Choroid plexus epithelial cell (primary cell): ENCODE measurements at places on chromosomes 1 and 21.
A peak's percentile ranks its signal among the peaks of the same experiment; 100 is the strongest.

GRCh38 chr1:232722626-232723025 lies 82.6 kb upstream of the MAP10 start:
- DNase-seq: no peak

- peak; percentile 56 for DNase-seq
Measured at GRCh38 chr1:59368008-59368670, 71.2 kb downstream of the FGGY start.

GRCh38 chr21:33360281-33360680 lies 35.5 kb downstream of the IFNAR1 start:
- DNase-seq: peak; percentile 37

DNA sequence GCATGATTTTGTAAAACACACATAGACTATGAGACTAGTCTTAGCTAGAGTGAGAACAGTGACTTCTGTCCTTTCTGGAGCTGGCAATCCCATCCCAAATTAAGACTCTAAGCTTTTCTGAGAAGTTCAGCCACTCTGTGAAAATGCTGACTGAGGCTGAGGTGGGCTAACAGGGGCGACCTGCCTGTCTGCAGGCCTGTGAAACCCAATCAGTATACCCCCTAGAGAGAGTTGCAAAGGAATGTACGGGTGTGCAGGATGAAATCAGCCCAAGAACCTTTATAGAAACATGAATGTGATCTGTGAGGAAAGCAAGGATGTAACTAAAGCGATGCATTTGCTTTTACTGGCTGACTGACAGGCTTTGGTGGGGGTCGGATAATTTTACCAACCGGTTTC lies 16.0 kb upstream of the TBX15 start:
- peak; percentile 62 for DNase-seq

GRCh38 chr1:155049651-155050559 lies 1.2 kb upstream of the ADAM15 start:
- DNase-seq: no peak

- DNase-seq: no peak
Measured at GRCh38 chr1:25117233-25117823, 115.0 kb downstream of the SYF2 start.

GRCh38 chr1:67612788-67613241 lies 72.2 kb upstream of the GADD45A start:
- DNase-seq: no peak

DNA sequence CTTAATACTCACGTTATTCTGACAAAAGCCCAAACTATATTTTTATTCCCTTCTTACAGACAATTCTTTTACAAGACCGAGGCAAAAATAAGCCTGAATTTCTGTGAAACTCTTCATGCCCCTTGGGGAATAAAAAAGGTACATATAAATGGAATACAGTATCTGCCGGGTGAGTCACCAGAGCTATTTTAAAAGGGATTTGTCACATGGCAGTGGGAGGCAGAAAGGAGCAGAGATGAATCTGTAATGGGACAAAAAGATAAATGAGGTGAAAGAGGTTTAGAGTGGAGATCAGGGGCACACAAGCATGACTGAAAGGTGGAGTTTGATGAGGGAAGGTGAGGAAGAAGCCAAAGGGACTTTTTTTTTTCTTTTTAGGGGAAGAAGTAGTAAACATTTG lies 8.8 kb downstream of the XCL1 start:
- DNase-seq: peak; percentile 7

- DNase-seq: no peak
Measured at GRCh38 chr1:194618101-194618500, 1431.7 kb upstream of the B3GALT2 start.

- peak; percentile 54 for DNase-seq
Measured at GRCh38 chr1:192491804-192492554, 83.6 kb upstream of the RGS1 start.

DNA sequence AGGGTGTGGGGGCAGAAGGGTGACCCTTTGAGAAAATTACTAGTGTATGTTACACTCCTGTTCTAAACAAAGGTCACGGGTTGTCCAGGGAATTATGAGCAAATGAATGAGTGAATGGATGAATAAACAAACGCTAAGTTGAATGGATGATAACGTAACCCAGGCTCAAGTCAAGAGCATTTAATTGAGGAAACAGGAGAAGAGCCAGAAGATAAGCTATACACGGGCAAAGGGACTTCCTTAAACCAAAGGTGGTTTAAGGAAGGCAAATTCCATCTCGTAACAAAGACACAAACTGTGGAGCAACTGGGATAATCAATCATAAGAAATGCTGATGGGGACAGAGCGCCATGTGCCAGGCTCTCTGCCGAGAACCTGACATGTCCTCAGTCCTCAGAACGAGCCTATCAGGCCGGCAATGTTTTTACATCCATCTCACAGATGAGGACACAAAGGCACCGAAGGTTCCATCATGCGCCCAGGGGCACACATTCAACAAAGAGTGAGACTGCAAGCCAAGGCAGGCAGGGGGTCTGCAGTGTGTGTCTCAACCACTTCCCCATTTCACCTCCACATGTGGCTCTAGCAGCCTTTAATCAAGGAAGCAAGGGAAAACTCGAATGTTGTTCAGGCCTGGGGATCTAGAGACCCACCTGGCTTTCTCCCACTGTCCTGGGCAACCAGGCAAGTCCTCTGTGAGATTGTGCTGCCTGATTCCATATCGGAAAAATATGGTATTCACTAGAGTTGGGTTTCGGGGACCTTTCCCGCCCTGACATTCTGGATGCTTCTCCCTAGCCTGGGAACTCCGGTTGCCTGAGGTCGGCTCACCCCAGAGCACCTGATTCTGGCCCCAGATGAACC lies 126.8 kb upstream of the EDN2 start:
- no peak for DNase-seq

- DNase-seq: no peak
Measured at GRCh38 chr21:28731700-28732321, 260.9 kb downstream of the LTN1 start.

GRCh38 chr1:247362153-247362552 lies 30.5 kb upstream of the ZNF496 start:
- no peak for DNase-seq
